ENCODE measurements at places on chromosomes 6 and 20.

GRCh38 chr6:106591111-106591825 lies 38.0 kb downstream of the RTN4IP1 start:
- no peak for DNase-seq

- DNase-seq: no peak
Measured at GRCh38 chr20:37108676-37109075, 12.9 kb upstream of the RBL1 start.

DNA sequence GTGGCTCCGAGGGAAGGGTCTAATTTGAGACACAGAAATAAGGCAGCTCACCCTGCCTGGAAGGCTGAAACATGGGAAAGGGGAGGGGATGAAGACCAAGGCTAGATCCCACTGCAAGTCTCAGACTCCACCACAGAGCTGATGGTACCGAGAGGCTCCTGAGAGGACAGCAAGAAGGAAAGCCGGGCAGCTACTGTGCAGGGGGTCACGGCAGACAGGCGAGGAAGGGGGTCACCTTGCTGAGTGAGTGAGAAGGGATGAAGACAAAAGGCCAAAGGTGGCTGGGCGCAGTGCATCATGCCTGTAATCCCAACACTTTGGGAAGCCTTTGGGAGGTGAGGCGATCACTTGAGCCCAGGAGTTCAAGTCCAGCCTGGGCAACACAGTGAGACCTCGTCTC lies 100.7 kb downstream of the ATP9A start:
- no peak for DNase-seq

GRCh38 chr6:108710551-108710950 lies 137.7 kb upstream of the ARMC2 start:
- DNase-seq: no peak

- DNase-seq: peak; percentile 77
Measured at GRCh38 chr20:50930976-50931305, 296 bp downstream of the ADNP start.

DNA sequence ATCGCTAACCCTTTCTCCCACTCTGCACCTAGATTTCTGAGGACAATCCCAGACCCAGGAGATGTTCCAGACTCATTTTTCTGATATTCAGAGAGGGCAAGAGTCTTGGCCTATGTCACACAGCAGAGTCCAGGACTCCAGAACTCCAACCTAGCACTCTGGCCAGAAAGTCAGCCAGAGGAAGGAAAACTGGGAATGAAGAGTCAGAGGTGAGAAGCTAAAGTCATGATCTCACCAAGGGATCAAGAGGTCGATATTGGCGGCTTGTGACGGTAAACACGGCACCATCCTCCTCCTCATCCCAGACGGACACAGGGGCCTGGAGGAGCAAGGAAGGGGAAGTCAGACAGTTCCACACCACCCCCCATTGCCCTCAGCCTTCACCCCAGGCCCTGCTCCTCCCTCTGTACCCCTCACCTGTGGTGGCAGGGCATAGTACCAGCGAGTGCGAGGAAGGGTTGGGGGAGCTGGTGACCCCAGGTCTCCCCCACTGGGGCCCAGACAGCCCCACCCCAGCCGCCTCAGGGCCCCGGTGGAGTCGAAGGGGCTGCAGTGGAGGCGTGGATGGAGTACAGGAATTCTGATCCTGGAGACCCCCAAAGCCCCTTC lies 1.8 kb downstream of the RGL2 start:
- no peak for DNase-seq
